ENCODE measurements at places on chromosomes 13 and 19. TPM values are rescaled to one million over a fixed set of nuclear protein-coding genes. Genes with fewer than 3 reads are reported as not detected.

Gene CBY2
- total RNA-seq = not detected

Gene FFAR2
- total RNA-seq = 0.27 TPM

Gene FGF14
- 2.9 TPM for total RNA-seq

Gene ZNF135
- total RNA-seq = 3.8 TPM

Gene RGL3
- total RNA-seq = 9.2 TPM

Gene KIR3DL1
- total RNA-seq = not detected

Gene HIPK4
- not detected for total RNA-seq

DNA sequence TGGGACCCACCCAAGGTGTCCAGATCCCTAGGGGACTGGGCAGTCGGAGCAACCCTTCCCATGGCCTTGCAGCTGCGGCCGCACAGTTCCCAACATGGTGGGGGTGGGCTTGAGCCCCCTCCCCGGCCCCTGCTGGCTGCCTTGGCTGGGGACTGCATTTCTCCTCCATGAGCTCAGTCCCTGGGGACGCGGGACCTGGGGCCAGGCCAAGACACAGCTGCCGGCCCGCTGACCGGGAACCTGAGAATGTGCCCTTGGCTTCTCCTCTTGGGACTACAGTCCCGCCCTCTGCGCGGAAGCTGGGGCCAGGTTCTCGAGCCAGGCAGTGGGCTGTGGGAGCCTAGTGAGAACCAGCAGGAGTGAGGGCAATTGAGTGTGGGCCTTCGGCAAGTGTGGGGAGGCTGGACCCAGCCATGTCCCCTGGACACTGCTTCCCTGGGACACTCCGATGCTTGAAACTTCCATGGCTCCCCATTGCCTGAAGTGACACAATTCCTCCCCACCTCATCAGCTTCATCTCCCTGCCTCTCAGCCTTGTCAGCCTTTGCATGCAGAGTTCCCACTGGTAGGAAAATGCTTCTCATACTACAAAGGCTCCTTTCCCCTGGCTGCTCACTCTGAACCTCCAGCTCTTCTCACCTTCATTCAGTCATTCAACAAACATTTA lies 13.1 kb upstream of the NOTCH3 start:
- DNase-seq = peak; percentile 84

GRCh38 chr13:22696433-22696832 lies 484.3 kb upstream of the SGCG start:
- no peak for DNase-seq

DNA sequence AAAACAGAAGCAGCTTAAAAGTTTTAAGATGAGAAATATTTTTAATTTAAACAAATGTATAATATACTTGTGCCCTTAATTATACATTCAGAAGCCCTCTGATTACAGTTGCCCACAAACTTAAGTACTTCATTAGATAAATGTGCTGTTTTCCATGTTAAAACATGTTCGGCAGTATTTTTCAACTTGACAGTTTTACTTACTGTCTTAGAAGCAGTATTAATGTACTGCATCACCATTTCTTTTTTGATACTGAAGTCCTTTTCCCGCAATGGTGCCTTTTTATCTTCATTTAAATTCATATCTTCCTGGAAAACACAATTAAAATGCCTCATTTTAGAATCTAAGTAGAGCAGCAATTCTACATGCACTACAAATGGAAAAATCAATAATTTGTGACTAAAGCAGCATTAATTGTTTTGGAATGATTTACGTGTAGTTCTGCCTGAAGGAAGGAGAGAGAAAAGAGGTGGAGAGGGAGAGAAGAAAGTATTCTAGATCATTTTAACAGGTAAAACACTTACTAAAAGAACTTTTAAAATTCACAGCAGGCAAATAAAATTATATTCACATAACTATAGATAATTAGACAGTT lies 70.2 kb downstream of the DIAPH3 start:
- no peak for DNase-seq

DNA sequence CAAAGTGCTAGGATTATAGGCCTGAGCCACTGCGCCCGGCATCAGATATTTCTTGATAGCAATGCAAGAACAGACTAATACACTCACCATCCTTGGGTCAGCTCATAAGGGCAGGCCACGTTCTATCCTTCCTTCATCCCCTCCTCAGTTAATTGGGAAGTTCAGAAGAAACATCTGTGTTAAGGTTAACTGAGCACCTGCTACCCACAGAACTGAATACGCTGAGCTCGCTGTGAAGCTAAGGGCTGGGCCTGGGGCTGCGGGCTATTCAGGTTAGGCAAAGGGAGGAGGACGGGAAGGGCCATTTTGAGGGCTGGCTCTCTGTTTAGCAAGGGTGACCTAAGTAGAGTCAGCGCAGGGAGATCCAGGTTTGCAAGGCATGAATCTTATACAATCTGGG lies 43.0 kb upstream of the UQCRFS1 start:
- DNase-seq = no peak

DNA sequence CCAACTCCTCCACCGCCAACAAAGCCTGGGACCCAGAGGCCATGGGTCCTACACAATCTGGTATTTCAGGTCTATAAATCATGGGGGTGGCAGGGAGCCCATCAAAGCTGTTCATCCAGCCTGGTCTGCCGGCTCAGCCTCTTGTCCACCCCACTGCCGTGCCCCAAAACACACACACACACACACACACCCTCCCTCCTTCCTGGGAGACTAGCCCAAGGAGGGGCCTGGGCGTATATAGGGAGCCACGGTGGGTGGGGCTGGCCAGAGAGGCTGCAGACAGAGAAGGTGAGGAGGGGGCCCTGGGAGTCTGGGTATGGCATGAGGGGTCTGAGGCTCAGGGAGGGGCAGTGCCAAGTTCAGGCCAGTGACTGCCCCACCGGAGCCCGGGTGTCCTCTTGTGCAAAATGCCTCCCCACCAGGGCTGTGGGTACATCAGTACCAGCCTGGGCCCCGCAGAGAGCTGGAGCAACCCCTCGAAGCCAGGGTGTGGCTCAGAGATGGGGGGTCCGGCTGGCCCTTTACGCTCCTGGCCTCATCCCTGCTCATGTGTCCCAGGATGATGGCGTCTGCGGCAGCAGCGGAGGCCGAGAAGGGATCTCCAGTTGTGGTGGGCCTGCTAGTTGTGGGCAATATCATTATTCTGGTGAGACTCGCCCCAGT lies at the start of gene UPK1A:
TSS of gene UPK1A (plus strand) at position 267 of the 663 bp plus-strand sequence. CDS start at position 563, 296 bp downstream.
- DNase-seq = no peak

DNA sequence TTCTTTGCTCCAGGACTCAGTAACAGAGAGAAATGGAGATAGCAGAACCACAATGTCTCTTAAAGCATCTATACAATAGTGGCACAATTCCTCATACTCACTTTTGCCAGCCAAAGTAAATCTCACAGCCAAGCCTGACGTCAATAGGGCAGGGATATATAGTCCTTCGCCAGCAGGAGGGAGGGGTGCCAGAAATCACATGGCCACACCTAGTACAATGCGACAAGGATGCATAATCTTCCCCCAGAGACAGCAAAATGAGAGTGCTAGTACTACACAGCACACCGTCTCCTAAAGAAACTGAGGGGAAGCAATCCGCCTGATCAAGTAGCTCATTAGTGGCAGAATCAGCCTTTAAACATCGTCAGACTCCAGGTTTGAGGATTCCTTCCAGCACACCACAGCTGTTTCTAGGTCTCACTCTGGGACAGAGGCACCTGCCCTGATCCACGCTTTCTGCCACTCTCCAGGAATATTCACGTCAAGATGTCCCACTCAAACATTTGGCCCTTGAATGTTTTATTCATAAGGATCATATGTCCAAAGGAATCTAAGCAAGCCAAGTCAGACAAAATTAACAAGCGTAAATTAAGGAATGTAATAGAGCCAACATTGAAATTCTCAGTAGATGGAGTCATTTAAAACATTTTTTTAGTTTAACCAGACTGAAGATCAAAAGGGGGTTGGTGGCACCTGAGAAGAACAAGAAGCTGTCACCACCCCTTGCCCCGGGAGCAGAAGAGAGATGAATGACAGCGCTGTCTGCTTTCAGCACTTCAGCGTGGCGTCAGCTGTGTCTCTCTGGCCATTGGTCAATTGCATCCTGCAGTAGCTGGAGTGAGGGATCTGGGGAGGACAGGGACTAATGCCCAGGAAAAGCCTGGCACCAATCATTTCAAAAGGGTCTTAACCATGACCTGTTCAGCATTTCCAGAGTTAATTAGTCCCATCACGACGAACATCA lies 63.5 kb upstream of the SERP2 start:
- DNase-seq = peak; percentile 53

DNA sequence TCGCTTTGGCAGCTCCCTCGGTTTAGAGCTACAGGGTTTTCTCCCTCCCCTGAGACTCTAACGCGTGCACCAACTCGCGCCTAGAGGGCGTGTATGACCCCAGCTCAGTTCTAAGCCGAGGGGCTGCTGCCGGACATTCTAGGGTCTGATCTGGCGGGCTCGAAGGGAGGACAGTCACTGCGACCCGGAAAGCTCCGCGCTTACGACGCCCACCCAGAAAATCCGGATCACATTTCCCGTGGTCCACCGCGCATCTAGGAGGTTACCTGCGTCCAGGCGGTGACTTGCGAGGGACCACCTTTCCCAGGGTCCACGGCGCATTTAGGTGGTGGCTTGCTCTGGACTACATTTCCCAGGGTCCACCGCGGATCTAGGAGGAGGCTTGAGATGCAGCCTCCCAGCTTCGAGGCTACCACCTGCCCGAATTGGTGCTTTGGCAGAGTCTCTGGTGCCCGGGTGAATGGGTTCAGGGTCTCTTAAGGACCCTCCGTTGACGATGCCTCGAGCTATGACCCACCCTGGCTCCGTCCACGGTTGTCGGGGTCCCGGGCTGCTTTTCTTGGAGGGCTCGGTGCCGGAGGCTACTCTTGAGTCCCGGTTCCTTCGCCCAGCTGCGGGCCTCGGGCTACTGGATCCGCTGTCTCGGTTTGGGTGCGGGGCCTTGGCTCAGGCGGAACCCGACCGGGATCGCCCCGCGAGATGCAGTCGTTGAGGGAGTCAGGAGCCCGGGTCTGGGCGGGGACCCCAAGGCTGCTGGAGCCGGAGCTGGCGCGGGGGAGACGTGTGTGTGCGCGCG lies 30.5 kb downstream of the ZNF146 start:
- no peak for DNase-seq

DNA sequence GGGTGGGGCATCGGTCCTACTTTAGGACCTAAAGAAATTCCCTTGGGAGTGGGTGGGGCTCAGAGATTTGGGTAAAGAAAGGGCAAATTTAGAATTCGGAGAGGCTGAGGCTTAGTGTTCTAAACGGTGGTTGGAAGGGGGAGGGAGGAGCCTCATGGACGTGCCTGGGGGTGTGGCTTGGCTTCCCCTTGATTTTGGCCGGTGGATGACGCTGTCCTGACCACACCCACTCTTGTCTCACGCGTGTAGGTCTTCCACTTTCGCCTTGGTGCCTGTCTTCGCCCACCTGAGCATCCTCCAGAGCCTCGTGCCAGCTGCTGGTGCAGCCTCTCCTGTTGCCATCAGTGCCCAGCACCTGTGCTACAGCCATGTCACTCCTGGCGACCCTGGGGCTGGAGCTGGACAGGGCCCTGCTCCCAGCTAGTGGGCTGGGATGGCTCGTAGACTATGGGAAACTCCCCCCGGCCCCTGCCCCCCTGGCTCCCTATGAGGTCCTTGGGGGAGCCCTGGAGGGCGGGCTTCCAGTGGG lies 1.2 kb upstream of the NUP62 start:
- peak; percentile 34 for DNase-seq

DNA sequence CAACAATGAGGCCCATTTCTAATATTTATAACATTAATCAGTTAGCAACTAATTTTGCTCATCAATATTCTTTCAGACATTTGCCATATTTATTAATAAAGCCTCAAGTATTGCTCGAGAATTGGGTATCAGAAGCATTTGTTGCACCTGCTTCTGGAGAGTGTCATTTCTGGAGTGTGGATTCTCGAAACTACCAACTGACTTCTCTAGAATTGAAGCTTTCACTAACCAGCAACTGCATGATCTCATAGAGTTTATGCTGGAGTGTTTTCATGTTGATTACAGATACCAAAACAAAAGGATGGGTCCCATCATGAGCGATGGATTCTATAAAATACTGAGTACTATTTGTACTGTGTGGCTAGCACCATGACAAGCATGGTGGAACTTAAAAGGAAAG lies 121.0 kb upstream of the SLC7A1 start:
- DNase-seq = no peak

DNA sequence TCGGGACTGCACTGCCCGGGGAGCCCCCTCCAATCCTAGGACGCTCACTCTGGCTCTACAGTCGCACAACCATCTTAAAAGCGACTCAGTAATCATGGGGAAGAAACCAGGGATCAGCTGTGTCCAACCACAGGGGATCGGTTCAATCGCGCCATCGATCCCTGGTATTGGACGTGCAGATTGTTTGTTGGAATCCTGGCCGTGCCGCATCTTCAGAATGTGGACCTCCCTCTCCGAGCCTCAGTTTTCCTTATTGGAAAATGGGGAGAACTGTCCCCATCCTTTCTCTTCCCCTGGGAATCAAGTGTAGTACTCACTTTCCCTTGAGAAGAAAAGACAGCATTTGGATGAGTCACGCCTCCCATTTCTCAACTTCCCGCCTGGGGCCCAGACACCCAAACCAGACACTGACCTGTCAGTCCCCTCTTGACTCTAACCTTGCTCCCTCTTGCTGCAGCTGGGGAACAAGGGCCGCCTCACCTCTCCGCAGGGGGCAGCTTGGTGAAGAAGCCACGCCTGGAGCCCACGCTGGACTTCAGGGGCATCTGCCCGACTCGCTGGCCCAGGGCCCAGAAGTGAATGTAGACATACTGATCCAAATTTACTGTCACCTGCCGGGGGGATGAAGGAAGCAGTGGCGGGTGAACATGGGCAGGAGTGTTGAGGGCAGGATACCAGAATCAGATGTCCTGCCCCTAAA lies 17.6 kb downstream of the EMP3 start:
- DNase-seq = no peak

DNA sequence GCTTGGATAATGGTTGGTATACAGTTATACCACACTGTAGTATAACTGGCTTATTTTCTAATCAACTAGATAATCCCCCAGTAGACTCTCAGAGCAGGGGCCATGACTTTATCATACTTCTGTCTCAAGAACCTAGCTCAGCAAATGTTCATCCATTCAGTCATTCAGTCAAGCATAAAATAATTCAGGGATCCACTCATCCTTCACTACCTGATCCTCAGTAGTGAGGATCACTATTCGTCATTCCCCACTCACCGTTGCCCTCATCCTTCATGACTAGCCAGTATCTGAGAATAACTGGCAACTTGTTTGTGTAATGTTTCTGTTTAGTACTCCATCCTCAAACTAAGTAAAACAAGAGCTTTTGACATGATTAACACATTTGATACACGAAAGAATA lies 77.6 kb downstream of the TSC22D1 start:
- DNase-seq = no peak

DNA sequence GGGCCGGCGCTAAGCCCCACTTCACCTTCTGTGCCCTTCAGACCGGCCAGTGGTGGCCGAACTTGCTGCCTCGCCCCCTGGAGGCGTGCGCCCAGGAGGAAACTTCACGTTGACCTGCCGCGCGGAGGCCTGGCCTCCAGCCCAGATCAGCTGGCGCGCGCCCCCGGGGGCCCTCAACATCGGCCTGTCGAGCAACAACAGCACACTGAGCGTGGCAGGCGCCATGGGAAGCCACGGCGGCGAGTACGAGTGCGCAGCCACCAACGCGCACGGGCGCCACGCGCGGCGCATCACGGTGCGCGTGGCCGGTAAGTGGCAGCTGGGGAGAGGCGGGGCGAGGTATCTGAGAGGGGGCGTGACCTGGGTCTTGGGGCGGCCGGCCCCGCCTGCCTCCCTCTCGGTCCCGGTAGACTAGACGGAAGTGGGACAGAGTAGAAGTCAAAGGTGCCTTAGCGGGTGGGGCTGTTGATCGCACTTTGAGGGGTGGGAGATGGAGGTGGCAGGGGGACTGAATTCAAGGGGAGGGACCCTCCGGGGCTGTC lies 5.6 kb downstream of the ICAM5 start:
- DNase-seq = no peak

- no peak for DNase-seq
Observed at GRCh38 chr13:48741377-48741776, 87.6 kb downstream of the CYSLTR2 start.

GRCh38 chr13:77338961-77339401 lies 12.1 kb upstream of the MYCBP2 start:
- no peak for DNase-seq

Measured in left ventricle myocardium inferior (tissue), 1 donor.